Activated T-helper 2 cell treated with anti-CD3 and anti-CD28 coated beads, Interferon-gamma antibody, Interleukin-2, Interleukin-4, amounts not matched to agents 10 μg/mL and 5 μg/mL and 100 μg/mL, durations not matched to agents 14 hours and 24 hours and 36 hours (primary cell): ENCODE measurements at places on chromosomes 3 and 15.

- DNase-seq, result no peak
Observed at GRCh38 chr3:120682095-120682681, at the start of gene HGD. Gene HGD, minus strand, starts transcription at chr3:120682239. Its CDS starts 128 bp downstream, at chr3:120682111.

- DNase-seq, result no peak
Observed at GRCh38 chr3:168988853-168989252, 674.7 kb downstream of the MECOM start.

DNA sequence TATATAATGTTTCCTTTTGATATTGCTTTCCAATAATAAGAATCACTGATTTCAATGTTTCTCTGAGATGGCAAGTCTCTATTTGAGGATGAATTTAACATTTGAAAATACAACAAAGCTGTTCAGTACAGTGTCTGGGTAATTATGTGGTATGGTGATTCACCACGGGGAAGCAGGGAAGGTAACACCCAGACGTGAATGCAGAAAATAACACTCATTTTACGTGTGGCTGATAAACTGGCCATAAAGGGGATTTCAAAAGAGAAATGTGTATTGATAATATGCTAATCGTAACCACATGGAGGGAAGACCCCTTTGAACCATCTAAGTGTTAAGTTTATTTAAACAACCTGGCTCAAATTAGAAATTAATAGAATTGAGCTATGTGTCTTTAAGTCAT lies 344.6 kb downstream of the GRM7 start:
- no peak for DNase-seq

DNA sequence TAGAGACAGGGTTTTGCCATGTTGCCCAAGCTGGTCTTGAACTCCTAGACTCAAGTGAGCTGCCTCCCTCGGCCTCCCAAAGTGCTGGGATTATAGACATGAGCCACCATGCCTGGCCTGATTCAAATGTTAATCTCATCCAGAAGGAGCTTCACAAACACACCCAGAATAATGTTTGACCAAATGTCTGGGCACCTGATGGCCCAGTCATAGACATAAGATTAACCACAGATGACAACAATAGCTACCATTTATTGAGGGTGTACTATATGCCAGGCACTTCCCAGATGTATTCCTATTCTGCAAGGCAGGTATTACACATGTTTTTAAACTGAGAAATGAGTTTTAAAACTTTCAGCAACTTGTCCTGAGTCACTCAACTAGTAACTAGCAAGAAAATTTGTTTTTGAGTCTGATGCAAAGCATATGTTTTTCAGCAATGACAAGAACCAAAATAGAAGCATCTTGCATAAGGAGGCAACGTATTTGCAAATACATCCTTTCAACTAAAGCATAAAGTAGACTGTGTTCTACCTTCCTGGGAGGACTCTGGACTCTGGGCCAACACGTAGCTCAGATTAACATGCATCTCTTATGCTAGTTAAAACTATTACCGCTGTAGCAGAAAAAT lies 8.1 kb upstream of the SPG21 start:
- DNase-seq, result no peak

- no peak for DNase-seq
Observed at GRCh38 chr3:177887475-177887874, 648.8 kb upstream of the KCNMB2 start.

DNA sequence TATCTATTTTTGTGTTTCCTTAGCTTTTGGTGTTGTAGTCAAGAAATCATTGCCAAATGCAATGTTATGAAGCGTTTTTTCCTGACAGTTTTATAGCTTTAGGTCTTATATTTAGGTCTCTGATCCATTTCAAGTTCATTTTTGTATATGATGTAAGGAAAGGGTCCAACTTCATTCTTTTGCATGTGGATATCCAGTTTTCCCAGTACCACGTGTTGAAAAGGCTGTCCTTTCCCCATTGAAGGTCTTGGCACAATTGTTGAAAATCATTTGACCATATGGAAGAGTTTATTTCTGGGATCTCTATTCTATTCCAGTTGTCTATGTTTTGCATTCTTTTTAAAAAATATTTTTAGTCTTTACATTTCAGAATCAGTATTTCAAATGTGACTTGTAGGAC lies 14.6 kb upstream of the SNRPN start:
- no peak for DNase-seq

- DNase-seq, result no peak
Observed at GRCh38 chr3:150094150-150094933, 123.6 kb upstream of the PFN2 start.

DNA sequence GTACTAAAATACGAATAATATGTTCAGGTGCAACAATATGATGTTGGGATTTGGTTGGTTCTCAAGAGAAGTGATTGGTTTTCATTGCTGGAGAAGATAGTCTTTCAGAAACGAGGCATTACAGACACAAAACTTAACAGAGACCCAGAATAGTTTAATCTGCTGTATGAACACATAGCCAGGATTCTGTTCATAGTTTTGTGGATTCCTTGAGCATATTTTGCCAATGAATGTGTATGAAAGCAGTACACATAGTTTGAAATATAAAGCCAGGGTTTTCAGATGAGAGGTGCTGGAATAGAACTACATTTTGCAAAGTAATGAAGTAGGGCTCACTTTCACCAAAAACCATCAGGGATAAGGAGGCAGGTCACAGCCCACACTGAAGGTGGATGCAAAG lies 5.7 kb upstream of the MCTP2 start:
- no peak for DNase-seq
